ENCODE measurements at places on chromosomes 1 and 21.

GRCh38 chr1:25042331-25043227 is 112.5 kb upstream of the RUNX3 start:
- no peak for DNase-seq

DNA sequence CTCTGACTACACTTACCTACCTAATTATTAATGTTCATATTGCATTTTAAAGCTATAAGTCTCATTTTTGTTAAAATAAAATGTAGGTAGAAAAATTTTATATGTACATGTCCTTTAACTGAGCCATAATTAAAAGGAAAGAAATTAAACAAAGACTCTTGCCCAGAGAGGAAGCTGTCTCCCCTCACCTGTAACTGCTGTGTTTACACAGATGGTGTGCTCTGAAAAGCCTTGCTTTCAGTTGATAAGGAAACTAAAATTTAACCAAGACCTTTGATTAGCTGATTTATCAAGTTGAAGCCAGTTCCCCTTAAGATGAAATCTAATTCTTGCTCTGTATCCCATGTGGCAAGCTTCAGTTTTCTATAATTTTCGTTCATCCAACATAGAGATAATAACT is 213.5 kb downstream of the LYPLAL1 start:
- no peak for DNase-seq

DNA sequence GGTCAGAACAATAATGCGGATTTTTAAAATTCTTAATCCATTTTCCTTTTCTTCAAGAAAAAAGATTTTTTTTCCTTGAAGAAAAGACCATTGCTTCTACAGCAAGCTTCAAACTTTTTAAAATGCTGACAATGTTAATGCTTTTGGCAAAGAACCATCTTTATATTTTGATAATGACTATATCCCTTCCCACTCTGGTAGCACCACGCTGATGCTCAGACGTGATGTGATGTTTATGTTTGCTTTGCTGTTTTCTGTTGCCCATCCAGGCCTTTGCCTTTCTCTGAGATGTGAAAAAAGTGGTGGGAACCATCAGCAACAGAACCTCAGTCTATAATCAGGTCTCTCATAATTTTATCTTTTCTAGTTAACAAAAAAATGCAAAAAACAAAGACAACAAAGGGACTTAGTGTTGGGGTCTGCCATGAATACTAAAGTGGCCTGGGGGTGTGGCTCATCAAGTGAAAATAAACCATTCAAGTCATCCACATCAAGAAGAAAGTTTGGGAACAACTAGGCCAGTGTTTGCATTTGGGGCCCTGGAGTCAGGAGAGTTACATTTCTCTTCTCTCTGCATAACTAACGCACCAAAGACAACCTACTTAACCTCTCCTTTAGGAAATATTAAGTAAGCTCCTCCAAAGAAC is 244.6 kb upstream of the DMRTA2 start:
- no peak for DNase-seq

DNA sequence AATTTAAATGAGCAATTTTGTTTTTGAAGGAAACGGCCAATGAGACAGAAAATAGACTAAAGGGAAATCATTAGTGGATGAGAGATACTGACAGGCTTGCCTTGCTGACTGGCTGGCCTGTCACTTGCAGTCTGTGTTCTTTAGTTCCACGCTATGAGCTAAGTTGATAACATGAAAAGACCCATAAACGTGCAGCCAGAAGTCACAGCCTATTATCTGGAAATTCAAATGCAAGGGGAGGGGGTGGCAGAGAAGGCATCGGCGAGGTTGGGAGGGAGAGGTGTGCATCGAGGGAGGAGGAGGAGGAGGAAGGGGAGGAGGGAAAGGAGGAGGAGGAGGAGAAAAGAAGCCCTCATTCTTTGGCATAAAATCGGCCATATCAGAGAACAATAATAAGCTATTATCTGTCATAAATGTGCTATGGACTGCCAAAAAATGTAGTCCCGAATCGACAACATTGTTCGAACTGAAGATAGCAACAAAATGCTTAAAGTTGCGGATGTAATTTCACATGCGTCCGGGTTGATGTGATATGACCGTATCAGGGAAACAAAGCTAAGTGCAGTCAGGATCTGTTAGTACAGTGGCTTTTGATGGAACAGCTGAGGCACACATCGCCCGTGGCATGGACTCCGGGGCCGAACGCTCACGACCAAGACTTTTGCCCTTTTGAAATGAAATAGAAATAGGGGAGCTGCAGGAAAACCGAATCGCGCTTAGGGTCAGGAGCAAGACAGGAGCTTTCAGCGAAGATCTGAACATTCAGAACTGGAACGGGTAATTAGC is 11.6 kb upstream of the BARHL2 start:
- DNase-seq = no peak

DNA sequence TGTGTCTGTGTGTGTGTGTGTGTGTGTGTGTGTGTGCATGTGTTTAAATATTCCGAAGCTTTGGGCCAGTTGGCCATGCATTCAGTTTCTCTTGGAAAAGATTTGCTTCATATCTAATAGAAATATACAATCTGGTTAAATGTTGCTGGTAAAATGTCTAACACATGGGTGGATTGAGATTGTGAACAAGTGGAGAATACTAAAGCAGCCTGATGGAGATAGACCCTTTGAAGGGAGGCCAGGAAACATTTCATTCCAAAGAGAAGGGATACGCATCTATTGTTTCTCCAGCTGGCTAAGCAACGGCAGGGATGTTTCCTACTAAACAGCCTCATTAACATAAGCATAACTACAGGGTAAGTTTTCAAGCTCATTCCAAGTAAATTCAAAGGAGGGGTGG is 257.5 kb upstream of the PTBP2 start:
- no peak for DNase-seq

DNA sequence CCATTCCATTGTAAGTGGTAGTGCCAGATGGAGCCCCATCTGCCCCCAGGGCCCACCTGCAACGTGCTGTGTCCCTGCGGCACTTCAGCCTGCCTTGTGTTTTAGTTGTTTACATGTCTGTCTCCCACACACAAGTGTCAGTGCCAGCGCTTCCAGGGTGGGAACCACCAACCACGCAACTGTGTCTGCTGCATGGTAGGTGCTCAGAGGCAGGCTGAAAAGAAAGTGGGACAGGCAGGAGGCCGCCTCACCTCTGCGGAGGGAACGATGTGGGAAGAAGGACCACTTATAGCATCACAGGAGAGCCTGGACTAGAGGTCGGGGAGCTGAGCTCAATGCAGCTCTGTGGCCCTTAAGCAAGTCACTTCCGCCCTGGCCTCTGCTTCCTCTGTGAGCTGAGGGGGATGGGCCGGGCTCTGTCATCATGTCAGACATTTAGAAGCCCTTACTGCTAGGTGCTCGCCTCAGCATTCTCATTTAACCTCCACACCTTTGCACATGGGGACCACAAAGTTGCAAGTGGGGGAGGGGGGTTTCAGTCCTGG is 17.9 kb downstream of the SLC9A1 start:
- no peak for DNase-seq

Data from fibroblast of upper back skin (primary cell).